ENCODE measurements at places on chromosomes 3 and 15. TPM values are rescaled to one million over a fixed set of nuclear protein-coding genes. Genes with fewer than 3 reads are reported as not detected.

DNA sequence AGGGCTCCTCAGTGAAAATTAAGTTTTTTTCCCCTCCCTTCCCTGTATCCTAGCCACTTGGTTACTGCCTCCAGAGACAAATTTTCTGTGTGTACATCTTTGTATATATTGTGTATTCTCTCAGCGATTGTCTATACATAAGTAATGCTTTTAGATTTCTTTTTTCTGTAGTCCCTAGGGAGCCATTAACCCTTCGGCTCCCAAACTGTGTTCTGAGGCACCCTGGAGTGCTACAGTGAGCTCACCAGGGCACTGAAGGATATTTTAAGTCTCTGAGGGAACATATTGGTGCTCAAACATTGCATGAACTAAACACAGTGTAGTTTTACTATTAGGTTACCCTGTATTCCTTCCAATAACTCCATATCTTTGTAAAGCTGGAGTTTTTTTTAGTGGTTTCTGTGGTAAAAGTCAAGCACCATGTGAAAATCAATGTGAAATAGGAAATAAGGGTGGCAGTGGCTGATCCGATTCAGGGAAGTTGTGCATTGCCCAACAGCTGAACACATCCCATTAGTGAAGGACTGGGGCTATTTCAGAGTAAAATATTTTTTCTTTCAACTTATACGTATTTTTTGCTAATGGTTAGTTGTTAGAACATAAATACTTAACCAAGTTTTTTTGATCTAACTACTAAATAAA lies 43.0 kb downstream of the USP13 start:
- DNase-seq = no peak

SLMAP gene
- total RNA-seq = 61.4 TPM

- no peak for DNase-seq
Observed at GRCh38 chr3:74301056-74301455, 313.4 kb downstream of the CNTN3 start.

DNA sequence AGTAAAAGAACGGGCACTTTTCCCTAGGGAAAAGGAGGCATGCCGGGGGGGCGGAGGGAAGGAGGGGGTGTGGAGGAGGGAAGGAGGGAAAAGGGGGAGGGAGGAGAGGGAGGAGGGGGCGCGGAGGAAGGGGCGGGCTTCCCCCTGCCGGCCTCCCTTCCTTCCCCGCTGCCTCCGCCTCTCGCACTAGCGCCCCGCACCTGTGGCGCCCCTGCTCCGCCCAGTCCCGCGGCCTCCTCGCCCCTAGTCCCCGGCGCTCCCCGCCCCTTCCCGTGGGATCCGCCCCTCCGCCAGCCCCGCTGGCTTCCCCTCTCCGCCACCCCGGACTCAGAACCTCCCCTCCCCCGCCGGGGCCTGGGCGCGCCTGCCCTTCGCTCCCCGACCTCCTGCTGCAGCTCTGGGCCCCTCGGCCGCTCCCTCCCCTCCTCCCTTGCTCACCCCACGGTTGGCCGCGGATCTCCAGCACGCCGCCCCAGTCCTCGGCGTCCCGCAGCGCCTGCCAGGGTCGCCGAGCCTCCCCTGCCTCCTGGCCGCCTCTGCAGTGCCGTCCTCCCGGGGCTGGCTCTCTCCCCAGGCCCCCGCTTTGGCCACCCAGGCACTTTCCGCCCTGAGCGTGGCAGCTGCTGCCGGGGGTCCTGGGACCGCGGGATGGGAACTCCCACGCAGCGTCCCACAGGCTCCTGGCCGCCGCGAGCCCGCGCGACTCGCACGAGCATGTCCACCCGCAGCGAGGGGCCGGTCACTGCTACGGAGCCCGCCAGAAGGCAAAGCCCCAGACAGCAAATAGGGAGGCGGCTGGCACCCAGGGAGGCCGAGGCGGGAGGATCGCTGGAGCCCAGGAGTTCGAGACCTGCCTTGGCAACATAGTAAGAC lies 147.4 kb downstream of the TJP1 start:
- no peak for DNase-seq

- DNase-seq = no peak
Observed at GRCh38 chr3:18812316-18812715, 336.0 kb upstream of the KCNH8 start.

GRCh38 chr3:73774645-73775044 lies 149.9 kb upstream of the PDZRN3 start:
- no peak for DNase-seq

DNA sequence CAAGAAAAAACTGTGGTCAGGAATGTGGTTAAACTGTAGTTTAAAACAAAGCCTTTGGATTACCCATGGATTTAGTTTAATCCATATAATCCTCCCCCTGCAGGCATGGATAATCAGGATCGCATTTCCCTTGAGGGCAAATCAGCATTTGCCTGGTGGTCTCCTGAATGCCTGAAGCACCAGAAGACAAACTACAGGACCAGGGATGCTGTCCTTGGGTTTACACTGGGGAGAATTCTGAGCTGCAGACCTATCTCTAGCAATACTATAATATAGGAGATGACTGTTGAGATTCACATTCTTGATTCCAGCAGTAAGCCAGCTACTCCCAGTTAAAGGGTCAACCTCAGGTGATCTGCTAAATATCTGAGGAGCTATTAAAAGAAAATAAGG lies 10.6 kb downstream of the PIK3CB start:
- no peak for DNase-seq

DNA sequence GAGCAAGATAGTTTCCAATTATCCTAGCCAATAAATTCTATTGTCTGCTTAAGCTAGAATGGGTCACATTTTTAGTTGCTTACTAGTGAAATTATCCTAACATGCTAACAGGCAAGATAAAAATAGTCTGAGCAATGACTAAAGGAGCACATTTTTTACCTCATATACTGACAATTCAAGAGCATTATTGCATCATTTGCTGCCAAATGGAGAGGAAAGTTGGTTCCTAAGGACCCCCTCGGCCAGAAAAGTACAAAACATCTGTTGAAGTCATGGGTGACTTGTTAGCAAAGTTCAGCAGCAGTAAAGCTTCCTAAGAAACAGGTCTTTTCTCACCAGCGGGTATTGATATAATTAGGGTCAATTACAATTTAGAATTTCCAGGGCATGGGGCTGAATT lies 1001.0 kb downstream of the FHIT start:
- no peak for DNase-seq

DNA sequence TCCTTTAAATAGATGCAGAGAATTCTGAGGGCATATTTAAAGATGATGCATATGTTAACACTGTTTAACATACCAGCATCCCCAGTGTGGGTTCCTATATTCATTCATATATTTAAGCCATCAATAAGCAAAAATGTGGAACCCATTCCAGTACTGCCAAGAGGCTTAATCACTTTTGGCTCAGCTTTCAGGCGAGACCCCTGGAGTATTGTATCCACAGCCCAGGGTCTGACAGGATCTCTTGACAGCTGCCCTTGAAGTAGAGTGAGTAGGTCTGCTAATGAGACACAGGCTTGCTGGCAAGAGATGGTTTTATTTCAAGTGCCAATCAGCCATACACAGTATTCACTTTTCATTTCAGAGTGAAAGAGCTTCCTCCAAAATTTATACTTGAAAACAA lies 367.3 kb downstream of the OCA2 start:
- DNase-seq = no peak

GRCh38 chr3:58200846-58201355 lies 9.9 kb downstream of the DNASE1L3 start:
- no peak for DNase-seq

PLSCR2 gene
- total RNA-seq = 0.26 TPM

- no peak for DNase-seq
Observed at GRCh38 chr15:51128701-51129100, 34.0 kb upstream of the TNFAIP8L3 start.

DNAH12 gene
- total RNA-seq = not detected

DNA sequence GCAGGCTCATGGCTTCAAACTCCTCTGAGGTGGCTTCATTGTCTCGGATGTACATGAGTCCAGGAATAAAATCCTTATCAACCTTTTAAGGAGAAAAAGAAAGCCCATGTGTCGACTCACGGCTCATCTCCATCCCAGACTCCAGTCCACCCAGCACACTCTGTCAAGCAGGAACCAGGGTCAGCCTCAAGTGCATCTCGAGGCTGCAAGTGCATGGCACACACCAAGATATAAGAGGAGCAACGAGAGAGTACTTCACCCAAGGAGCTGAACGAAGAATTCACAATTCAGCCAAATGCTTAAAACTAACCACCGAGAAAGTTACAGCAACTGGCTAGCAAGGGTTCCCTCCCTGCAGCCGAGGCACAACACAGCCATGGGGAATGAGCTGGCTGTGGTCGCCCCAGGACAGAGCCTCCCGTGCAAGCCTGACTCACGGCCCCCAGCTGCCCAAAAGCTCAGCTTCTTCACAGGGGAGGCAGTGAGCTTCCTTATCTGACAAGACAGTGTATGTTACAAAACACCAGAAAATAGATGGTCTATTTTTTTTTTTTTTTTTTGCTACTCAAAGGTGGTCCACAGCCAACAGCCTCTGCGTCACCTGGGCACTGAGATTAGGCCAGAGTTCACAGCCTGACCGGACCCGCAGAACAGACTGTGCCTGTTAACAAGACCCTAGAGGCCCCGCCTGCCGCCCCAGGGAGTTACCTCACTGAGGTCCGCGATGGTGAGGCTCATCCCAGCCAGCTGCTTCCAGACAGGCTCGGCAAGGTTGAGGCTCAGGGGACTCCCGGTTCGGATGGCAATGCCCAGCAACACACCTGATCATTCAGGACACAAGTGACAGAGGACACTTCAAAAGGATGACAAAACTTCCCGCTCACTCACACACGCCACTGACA lies 15.9 kb upstream of the OCA2 start:
- DNase-seq = no peak

- no peak for DNase-seq
Observed at GRCh38 chr3:196803891-196804468, 63.7 kb upstream of the SENP5 start.

DNA sequence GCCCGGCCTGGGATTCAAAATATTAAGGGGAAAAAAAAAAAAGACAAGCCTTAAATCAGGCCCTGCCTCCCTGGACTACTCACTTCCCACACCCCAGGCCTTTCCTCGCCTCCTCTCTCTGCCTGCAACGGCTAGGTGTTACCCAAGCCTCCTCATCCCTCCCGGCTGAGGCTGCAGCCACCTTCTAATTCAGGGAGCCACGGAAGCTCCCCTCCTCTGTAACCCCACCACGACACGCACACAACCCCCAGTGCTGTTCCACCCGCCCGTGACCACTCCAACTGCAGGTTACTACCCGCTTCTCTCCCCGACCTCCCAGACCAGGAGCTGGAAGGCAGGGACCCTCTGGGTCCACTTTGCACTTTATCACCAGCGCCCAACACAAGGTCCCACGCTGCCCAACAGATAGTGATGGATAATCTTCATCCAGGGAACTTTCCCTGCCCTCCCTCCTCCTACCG lies 936 bp downstream of the KIF7 start:
- DNase-seq = no peak

GRCh38 chr3:48990636-48991469 lies 812 bp downstream of the P4HTM start:
- DNase-seq = no peak

CNTN3 gene
- total RNA-seq = not detected

DNA sequence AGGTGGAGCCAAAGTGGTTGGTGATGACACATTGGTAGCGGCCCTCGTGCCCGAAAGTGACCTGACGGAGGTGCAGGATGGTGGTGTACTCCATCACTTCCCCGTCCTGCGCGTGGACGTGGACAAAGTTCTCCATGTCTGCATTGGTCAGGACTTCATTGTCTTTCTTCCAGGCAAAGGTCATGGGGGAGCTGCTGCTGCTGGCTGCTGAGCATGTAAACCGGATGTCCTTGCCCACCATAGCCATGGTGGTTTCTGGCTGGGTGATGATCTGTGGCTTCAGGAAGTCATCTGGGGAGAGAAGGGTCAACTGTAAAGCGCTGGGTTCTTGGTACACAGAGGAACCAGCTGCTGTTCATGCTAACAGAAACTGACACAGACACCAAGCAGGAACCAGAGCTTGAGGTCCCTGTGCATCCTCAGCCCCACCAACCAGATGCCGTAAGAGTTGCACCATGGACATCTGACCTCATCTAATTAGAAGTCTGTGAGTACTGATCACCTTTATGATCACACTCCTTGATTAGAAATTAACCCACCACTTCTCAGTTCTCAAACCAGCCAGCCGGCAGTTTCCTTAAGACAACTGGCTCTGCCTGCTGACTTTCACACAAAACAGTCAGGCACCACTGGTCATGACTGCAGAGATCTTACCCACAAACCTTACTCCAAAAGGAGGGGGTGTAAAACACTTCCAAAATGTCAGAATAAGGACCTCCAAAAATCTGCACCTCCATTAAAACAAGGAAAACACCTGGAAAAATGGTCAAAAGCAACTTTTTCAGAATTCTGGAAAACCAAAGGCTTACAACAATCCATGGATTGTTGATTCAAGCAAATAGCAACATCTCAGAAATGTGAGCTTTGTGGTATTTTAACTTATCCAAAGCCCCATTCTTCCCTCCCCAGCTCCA lies 114.6 kb downstream of the LRIG1 start:
- DNase-seq = no peak

GRCh38 chr15:40826423-40827075 lies 2.0 kb downstream of the PPP1R14D start:
- no peak for DNase-seq

- no peak for DNase-seq
Observed at GRCh38 chr15:34993412-34993811, 5.3 kb upstream of the ZNF770 start.

GRCh38 chr15:89514596-89515406 lies 18.4 kb upstream of the RHCG start:
- no peak for DNase-seq

DNA sequence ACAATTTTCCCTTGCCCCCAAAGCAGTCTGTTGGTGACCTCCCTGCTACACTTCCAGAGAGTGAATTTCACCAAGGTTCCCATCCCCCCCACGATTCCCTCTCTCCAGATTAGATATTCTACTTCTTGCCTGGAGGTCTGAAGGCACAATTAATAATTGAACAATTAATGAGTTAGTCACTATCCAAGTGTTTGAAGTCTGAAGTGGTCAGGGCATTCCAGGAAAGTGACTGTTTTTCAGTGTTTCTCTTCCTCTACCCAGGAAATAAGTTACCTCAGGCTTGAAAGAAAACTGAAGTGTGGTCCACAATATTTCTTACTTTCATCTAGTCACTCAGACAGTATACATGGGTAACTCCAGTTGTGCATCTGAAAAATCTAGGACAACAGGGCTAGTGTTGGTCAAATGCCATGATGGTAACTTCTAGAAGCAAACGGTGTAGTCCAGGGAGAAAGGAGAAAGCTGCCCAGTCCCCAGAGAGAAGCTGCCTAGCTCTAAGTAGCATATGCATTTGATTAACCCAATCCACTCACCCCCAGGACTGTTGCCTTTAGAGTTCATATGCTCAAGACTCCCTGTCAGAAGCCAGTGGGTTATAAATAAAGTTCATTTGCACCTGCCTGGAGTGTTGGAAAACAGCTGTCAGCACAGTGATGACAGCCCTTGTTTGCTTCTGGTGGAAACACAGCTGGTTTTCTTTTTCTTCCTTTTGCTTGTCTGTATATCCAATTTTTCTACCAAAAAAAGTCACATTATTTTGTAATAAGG lies 2.3 kb upstream of the TM4SF4 start:
- DNase-seq = no peak
